ENCODE measurements at places on chromosomes 2 and 18.

GRCh38 chr18:8839281-8839680, 133.9 kb downstream of the MTCL1 start:
- no peak for DNase-seq

GRCh38 chr2:226873051-226873620, 37.3 kb downstream of the RHBDD1 start:
- no peak for DNase-seq

DNA sequence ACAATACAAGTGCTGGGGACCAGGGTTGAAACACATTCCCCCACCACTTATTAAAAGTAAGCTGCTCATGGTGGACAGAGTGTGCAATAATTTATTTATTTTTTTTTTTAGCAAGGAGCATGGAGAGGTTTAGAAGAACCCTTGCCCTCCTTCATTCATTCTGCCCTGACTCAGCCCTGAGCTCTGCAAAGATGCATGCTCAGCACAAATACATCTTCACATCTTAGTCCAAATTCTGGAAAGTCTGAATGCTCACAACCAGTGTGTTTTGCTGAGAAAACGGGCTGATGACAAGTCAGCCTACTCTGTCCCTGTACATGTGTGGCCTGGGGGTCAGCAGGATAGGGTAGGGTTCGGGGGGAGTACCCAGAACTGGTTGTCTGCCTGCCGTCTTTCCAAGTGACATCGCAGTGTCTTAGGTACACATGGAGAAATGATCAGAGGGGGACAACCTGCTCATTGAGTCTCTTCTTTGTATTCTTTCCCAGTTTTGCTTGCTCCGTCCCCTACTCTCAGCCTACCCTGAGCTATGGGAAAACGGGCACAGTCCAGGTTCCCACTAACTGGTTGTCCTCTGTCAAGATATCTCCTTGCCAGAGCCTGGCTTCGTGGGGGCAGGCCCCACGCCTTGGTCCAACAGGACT, 76.4 kb downstream of the ADD2 start:
- DNase-seq, result no peak

- no peak for DNase-seq
These were observed 184.3 kb upstream of the APCDD1 start for GRCh38 chr18:10270151-10270571.

- DNase-seq, result no peak
These were observed 36.1 kb downstream of the TRAK2 start for GRCh38 chr2:201415149-201415548.

DNA sequence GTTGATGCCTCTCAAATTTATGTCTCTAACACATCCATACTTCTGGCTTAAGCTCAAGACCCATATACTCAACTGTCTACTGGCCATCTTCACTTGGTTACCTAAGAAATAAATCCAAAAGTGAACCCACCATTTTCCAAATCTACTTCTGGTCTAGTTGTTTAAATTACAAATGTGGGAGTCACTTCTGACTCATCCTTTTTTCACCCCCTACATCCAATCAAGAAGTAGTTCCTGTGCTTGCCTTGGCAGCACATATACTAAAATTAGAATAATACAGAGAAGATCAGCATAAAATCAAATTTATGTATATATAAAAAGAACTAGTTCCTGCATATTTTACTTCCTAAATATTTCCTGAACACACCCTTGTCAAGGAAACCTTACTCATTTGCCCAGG, 53.6 kb downstream of the STRN start:
- DNase-seq, result no peak

- DNase-seq, result no peak
These were observed 215.3 kb upstream of the GULP1 start for GRCh38 chr2:188076149-188077056.

- no peak for DNase-seq
These were observed 92.1 kb downstream of the LRRC30 start for GRCh38 chr18:7322817-7323485.

- no peak for DNase-seq
These were observed 151.8 kb downstream of the SH3RF3 start for GRCh38 chr2:109280804-109281203.

GRCh38 chr2:133448195-133448594, 120.1 kb downstream of the NCKAP5 start:
- no peak for DNase-seq

DNA sequence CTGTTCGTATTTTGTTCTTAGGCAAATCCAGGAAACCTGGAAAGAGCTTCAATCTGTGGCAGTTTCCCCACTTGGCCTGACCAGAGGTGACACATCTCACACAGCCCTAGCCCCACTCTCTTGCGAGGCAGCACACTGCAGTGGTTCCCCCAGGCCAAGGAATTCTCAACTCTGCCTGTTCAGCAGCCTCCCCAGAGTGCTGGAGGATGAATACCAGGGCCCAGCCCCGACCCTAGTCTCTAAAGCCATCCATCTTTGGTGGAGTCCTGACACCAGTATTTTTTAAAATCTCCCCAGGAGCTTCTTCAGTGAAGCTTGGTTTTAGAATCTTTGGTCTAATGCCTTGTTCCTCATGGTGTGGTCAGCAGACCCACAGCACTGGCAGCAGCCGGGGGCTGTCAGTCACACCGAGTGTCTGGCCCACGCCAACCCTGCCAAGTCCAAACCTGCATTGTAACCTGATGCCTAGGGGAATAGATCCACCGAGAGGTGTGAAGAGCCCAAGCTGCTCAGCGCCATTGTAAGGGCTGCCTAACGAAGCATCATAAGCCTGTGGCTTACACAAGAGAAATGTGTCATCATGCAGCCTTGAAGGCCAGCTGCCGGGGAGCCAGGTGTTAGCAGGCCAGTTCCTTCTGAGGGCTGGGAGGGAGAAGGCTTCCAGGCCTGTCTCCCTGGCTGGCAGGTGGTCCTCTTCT, 428.7 kb upstream of the ID2 start:
- DNase-seq, result no peak

- DNase-seq, result no peak
These were observed 6.2 kb downstream of the IMPA2 start for GRCh38 chr18:11987527-11987926.

Data from stimulated activated CD8-positive, alpha-beta memory T cell treated with anti-CD3 and anti-CD28 coated beads, Interleukin-15, amount 100 ng/mL, for 24 hours (primary cell).